NB4 (cell line): ENCODE measurements at places on chromosomes 12 and 14.

DNA sequence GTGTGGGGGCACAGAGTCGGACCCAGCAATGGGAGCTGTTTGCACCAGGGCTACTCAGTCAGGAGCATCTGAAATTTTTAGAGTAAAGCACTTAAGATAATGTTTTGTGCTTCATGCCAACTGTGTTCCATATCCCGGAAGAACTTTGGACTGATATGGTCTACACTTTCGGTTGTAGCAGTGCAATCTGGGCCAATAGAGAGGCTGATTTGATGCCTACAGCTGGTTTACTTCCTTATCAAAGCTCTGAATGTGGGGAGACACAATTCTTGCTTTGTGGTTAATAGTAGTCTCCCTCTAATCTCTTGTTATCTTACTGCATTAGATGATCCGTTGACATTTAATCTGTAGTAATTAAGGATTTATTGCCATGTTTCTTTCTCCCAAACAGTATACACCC lies 7.8 kb upstream of the VDR start:
- no peak for DNase-seq

DNA sequence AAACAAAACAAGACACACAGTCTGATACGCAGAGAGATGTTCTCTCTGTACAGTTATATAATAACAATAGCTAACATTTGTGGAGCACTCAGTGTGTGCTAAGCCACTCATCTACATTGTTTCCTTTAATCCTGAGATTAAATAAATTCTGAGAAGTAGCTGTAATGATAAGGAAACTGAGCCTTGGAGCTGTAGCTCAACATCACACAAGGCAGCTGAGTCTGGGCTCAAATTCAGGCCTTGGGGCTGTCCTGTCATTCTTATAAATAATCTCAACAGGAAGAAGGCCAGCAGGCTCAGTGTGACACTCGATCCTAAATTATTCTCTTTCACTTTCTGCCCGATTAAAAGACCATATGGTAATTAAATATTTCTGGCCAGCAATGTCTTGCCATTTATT lies 24.5 kb downstream of the CDKN1B start:
- DNase-seq, result no peak

- no peak for DNase-seq
Measured at GRCh38 chr14:26913786-26914185, 316.0 kb upstream of the NOVA1 start.

DNA sequence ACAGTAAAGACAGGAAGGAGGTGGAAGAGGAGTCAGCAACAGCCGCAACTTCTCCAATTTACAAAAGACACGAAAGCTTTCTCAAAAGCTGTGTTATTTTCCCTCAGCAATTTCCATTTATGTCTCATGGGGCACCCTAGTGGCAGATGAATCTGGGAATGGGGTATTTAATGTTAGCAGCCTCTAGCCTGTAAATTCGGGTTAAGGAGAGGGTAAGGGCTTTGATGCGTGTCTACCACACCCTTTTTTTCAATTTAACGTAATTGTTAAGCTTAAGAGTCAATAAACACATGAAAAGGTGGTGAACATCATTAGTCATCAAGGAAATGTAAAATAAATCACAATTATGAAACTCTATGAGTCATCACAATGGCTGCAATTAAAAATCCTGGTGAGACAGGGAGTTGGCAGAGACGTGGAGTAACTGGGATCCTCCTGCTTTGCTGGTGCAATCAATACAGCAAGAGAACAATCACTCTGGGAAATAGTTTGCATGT lies 986.4 kb downstream of the AACS start:
- DNase-seq, result peak; percentile 53

GRCh38 chr14:99772371-99773283 lies 20.6 kb upstream of the EML1 start:
- DNase-seq, result no peak

- DNase-seq, result peak; percentile 45
Measured at GRCh38 chr12:75479963-75480461, 543 bp upstream of the GLIPR1 start.

GRCh38 chr14:67633451-67634147 lies 13.9 kb downstream of the ARG2 start:
- DNase-seq, result no peak

DNA sequence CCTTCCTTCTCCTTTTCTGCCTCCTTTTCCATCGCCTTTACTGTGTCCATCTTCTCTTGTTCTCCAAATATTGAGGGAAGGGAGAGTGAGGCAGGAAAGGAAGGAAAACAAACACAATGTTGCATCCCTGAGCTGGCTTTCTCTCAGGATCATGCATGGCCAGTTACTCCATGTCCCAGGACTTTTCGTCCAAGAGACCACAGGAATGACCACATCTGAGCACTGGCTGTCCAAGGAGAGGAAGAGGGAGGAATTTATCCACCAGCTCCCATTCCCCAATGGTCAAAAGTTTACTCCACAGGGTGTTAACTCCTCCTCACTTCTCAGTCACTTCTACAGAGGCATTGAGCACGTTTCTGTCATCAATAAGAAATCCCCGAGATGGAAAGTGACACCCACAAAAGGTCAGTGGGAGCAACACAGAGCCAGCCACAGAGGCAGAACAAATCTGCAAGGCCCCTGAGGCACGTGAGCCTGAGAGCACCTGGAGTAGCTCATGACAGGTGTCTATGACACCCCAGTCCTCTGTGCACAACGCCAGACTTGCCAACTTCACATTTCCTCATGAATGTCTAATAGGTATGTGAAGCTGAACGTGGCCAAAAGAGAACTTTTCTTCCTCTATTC lies 177.3 kb upstream of the NUDT4 start:
- DNase-seq, result no peak

GRCh38 chr12:94336211-94336925 lies 123.3 kb downstream of the CEP83 start:
- DNase-seq, result peak; percentile 31

GRCh38 chr12:25264114-25264513 lies 13.4 kb upstream of the KRAS start:
- DNase-seq, result no peak

DNA sequence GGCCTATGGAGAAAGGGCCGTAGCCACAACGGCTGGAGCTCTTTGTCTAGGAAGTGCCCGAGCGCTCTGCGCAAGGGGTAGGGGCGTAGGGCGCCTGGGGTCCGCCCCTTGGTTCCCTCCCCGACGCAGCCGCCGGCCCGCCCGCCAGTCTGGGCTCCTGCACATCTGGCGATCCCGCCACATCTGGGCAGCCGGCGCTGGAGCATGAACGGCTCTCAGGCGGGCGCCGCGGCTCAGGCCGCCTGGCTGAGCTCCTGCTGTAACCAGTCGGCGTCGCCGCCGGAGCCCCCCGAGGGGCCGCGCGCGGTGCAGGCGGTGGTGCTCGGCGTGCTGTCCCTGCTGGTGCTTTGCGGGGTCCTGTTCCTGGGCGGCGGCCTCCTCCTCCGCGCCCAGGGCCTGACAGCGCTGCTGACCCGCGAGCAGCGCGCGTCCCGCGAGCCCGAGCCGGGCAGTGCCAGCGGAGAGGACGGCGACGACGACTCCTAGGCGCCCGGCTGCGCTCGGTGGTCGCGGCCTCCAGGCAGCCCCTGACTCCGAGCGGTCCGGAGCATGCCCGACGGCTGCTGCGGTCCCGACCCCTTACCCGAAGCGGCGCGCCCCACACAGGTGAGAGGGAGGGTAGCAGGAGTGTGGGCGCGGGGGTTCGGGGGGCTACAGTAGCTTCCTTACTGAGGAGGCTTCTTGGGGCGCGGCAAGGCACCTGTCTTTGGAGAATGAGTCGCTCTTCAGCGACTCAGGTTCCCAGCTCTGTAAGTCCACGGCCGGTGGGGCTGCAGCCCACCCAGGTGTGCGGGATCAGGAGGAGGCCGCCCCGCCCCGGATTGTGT lies at the start of gene SMIM41:
SMIM41 (plus strand) TSS at position 129 of the 827 bp plus-strand sequence; CDS start at position 205, 76 bp downstream.
- DNase-seq, result no peak

DNA sequence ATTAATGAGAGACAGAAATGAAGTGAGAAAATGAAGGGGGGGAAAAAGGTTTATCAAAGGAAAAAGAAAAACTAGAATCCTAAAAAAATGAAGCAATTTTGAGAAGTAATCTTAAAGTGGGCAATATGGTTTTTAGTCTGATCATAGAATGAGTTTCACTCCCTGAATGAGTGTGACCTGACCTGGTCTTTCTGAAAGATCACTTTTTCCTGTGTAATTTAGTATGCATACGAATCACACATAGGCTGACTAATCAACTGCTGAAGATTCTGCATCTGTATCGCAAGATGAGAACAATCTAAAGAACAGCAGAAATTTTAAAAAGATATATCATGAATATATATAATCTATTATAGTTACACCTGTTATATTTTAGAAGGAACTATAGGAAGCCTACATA lies 11.3 kb downstream of the GNPTAB start:
- DNase-seq, result no peak

- no peak for DNase-seq
Measured at GRCh38 chr12:57471661-57472060, 8.0 kb downstream of the ARHGAP9 start.

DNA sequence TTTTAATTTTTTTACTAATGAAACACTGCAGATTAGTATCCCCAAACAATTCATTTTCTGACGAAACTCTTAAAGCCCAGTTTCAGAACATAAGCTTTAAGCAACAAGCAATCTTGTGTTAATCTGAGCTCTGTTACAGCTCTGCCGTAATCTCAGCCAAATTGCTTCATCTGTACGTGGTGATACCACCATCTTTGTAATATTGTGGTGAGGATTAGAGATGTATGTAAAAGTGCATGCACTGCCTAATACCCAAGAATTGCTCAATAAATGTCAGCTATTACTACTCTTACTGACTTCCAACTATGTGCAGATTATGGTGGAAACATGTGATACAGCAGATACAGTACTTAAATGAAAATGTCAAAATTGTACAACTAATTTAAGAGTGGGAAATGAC lies 1.8 kb downstream of the AKAP5 start:
- peak; percentile 17 for DNase-seq

DNA sequence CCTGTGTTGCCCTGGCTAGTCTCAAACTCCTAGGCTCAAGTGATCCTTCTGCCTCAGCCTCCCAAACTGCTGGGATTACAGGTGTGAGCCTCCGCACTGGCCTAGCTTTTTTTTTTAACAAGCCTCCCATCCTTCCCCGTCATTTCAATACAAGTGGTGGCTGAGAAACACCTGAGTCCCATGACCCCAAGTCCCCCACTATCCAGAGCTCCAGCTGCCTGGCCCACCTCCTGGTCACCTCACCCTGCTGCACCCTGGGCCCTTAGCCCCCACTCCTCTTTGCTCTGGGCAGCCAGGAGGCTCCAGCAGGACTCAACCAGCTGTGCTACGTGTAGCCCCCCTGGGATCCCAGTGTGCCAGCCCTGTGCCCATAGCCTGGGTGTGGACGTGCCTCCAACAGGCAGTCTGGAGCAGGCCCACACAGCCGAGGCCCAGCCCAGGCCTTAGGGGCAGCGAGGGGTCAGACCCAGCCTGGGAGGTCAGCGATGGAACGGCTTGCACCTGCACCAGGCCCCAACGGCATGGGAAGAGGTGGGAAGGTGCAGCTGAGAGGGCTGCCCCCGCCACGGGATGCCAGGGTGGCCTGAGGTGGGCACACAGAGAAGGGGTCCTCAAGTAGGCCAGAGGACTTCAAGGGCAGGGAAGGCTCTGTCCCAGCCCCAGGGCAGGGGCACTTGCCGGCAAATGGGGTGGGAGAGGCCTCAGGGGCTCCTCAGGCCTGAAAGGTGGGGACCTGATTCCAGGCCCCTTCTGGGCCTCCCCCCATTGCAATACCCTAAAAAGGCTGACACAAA lies 6.5 kb downstream of the AHNAK2 start:
- DNase-seq, result no peak

- peak; percentile 38 for DNase-seq
Measured at GRCh38 chr14:99602054-99602787, 1.8 kb downstream of the CCDC85C start.

GRCh38 chr12:104486943-104487819 lies 30.4 kb downstream of the CHST11 start:
- DNase-seq, result peak; percentile 55

GRCh38 chr12:46507766-46508165 lies 135.2 kb upstream of the SLC38A2 start:
- no peak for DNase-seq

DNA sequence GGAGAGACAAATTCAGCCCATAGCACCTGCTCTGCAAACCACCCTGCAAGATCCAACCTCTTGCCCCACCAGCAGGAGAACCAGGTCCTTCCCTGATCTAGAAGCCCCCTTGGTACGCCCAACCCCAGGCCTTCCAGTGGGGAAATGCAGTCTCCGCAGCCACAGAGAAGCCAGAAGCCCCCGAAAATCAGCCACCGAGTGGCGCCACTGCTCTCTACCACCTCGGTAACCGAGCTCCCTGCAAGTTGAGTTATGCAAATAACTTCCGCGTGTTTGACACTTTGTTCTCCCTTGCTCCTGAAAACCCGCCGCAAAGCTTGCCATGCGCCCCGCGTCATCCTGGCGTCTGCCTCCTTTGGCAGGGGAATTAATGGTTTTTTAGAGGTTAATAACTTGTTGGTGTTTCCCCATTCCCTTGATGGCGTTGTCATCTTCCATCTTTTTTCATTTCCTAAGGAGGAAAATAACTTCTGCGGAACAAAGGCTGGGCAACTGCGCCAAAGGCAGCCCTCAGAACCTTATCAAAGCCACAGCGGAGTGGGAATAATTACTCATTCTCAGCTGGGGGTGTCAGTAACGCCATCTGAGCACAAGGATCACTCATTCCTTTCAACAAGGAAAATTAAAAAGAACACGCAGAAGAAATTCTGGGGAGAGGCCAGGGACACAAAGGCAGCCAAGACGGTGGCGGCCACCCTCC lies 60.4 kb downstream of the FZD10 start:
- no peak for DNase-seq

DNA sequence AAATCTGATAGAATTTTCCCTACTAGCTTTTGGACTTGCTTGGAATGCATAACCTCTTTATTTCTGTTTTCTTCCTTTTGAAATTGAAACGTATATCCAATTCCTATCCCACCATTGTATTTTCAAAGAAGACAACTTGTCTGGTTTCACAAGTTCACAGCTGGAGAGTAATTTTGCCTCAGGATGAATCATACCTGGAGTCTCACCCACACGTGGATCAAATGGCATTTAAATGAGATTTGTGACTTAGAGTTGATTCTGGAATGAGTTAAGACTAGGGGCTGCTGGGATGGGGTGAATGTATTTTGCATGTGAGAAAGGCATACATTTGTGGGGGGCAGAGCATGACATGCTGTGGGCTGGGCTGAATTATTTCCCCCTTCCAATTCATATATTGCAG lies 516.5 kb upstream of the MGAT4C start:
- DNase-seq, result no peak
